DMS 273 treated with DMSO at 0.1 percent for 48 hours (cell line): ENCODE measurements at places on chromosomes 2 and 18.

- no peak for DNase-seq
These were observed 301.3 kb downstream of the ZNF407 start for GRCh38 chr18:74898965-74899364.

GRCh38 chr2:54228945-54229344 is 27.1 kb downstream of the TSPYL6 start:
- DNase-seq = no peak

DNA sequence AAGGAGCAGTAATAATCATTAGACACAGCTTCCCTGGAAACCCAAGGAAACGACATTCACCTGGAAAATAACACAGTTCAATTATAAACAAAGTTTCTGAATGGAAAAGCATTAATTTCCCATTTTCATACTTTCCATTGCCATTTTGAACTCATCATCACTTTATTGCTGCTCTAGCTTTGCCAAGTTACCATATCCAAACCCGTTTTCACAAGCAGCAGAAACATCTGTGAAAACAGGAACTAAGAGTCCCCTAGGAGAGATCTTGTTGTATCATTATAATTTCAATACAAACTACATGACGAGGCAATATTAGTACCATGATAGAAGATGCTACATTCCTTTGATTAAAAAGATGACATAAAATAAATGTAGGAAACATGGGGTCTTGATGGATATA is 597.0 kb upstream of the NRXN1 start:
- no peak for DNase-seq

- DNase-seq = peak; percentile 76
These were observed 161.1 kb downstream of the ARL4C start for GRCh38 chr2:234335661-234336228.

DNA sequence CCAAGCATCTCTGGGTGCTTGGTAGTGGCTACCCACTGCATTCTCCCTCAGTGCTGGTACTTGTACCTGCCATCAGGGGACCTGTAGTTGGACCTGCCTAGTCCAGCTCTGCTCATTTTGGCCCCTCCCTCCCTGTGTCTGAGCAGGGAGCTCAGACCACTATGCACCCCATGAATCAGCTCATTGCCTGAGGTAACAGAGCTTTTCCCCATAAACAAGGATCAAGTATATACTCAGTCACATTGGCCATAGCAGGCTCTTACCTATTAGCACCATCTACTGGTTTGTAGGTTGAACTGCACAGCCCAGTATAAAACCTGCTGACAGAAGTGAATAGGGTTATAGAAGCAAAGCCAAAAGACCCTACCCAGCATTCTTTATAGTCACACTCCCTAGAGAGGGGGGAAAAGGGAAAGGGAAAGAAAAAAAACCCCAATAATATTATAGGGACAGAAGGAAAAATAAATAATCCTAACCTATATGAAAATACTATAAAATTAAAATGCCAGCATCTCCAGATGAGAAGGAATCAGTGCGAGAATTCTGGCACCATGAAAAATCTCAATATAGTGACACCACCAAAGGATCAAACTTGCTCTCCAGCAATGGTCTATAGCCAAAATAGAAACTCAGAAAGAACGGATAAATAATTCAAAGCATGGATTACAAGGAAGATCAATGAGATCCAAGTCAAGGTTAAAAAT is 6.9 kb upstream of the FLACC1 start:
- peak; percentile 1 for DNase-seq

- no peak for DNase-seq
These were observed 146.6 kb downstream of the RDH14 start for GRCh38 chr2:18413676-18414396.

DNA sequence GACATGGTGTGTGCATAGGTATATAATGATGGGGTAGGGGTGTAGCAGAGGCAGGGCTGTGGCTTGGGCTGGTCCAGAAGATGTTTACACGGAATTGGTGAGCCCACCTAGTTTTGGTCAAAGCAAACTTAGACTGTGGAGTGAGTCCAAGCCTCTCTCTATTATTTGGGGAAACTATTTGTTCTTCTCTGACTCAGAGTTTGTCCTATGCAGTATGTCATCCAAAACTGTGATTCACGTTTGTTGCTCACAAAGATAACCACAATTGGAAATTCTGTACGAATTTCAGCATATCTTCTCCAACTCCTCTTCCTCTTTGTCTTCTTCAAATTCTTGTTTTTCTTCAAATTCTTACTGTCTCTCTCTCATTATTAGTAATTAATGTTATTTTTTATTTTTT is 292.9 kb downstream of the XIRP2 start:
- DNase-seq = no peak

GRCh38 chr2:219642069-219642454 is 14.6 kb downstream of the SLC4A3 start:
- no peak for DNase-seq
